ENCODE measurements at places on chromosomes 5 and 9.

DNA sequence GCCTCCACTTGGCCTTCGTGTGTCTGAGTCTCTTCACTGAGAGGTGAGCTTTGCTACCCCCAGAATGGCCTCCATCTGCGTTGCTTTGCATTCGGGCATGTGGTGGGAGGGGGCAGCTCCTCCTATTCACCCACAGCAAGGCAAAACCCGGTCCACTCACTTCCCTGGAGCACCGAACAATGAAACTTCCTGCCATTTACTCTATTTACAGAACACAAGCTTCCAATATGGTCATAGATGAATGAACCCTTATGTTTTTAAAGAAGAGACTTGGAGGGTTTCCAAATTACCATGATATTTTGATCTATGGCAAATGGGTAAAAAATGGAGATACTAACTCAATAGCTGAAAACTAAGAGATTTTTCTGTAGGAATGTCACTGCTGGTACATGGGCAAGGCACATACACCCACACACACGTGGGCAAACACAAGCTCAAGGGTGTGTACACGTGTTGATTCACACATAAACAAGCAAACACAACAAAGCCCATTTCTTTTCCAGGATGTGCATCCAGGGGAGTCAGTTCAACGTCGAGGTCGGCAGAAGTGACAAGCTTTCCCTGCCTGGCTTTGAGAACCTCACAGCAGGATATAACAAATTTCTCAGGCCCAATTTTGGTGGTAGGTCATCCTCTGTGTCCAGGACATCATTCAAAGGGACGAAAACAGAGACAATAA, 5.2 kb downstream of the GABRP start:
- no peak for DNase-seq

GRCh38 chr5:128378196-128378595, 159.8 kb downstream of the FBN2 start:
- DNase-seq = no peak

DNA sequence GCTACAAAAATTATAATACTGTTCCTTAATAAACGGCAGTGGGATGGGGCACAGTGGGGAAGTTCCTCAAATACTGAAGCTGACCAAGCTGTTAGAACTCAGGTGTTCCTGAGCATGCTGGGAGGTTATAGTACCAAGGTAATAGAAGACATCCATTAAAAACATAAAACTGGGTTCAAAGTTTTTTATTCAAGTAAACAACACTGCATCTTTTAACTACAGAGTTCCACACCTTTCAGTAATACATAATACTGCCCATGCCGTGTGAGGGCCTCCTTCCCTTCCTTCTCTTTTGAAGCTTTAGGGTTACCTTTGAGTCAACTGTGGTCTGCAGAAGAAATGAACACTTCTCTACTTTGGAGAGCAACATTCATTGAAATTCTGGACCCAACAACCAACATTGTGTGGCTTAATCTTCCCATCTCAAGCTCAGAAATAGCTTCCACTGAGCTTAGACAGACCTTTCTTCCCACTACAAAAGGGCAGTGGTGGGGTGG, 43.6 kb downstream of the SERINC5 start:
- DNase-seq = no peak

DNA sequence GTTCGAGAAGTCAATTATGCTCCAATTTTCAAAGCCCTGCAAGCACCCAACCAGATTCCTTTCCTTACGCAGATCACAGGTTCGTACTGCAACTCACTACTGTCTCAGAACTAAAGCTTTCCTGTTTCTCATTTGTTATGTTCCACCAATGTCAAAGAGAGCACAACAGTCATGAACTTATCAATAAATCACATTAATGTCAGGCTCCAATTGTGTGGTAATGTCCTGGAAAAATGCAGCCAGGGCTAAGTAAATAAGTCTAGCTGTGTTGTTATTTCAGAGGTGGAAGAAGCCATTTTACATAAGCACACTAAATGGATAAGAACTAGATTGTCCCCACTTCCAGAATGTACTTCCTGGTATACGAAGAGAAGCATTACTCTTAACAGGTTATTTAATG, 488.6 kb upstream of the PTGER4 start:
- DNase-seq = no peak

- DNase-seq = no peak
Observed at GRCh38 chr5:56011835-56012234, 17.1 kb upstream of the IL6ST start.

DNA sequence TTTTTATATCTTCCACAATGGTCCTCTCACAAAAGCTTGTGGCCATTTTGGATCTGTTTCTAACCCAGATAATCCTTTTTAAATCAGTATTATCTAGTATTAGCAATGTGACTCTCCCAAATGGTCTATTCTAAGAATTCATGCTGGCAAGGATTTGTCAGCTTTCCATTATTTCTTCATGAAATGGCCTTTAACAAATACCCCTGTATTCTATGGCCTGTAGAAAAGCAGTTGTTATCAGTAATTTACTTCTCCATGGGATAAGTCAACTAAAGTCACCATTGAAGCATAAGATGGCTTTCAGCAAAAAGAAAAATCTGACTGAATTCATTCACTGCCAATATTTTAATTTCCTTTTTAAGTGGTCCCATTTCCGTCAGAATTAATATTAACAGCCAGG, 346.4 kb upstream of the FAM174A start:
- no peak for DNase-seq

DNA sequence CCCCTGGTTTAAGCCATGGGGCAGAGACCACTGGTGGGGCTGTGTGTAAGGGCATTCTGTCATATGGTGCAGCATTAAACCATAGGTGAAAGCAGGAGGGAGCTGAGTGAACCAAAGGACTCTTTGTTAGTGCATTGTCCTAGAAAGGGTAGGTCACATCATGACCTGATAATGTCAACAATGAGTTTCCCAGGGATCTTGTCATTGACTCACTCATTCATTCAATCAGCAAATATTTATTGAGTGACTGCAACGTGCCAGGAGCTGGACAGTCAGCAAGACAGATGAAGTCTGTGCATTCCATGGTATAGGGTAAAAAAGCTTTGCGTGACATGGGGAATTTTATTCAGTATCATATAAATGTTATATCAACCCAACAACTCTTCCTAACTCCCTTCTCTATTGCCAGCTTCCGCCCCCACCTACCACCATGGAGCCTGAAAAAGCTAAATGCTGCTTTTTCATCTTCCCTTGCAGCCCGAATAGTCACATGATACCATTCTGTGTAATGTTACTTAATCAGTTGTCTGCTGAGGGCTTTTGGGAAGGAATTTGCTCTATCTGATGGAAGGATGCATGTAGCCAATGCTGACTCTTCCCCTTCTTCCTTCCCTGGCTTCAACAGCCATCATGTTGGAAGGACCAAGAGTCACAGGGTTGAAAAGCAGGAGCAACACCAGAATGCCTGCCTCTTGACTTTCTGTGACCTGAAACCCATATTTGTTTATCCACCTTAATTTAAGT, 11.5 kb upstream of the OTULINL start:
- DNase-seq = no peak

DNA sequence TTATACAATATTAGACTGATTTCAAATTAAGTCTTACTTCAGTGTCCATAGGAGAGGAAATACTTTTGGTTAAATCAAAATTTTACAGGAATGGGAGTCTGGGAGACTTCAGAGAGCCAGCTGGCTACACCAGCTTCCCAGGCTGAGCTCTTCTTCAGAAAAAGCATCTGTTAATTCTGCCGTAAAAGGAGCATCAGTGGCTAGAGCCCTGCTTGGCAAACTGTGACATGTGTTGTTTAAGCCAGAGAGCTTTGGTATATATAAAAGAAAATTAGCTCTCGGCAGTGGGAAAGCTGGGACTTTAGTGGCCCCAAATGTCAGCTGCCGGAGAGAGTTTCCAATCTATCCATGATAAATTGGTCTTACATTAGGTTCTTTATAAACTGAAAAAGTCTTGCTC, 378.8 kb upstream of the TUSC1 start:
- DNase-seq = no peak

DNA sequence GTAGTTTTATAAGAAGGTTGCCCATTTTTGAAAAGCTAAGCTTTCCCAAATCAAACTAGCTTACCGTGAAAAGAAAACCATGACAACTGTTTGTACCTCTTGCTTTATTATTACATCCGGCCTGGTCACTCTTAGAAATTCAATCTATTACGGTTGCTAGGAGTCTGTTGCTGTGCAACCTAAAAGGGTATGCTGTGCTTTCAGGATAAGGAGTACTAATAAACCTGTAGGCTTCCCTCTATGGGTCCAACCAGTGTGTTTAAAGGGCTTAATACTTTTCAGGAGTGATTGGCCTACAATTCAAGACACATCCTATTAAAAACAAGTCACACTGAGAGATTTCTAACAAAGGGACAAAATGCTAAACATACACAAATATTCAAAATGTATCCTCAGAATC, 27.1 kb downstream of the RFX3 start:
- DNase-seq = no peak

DNA sequence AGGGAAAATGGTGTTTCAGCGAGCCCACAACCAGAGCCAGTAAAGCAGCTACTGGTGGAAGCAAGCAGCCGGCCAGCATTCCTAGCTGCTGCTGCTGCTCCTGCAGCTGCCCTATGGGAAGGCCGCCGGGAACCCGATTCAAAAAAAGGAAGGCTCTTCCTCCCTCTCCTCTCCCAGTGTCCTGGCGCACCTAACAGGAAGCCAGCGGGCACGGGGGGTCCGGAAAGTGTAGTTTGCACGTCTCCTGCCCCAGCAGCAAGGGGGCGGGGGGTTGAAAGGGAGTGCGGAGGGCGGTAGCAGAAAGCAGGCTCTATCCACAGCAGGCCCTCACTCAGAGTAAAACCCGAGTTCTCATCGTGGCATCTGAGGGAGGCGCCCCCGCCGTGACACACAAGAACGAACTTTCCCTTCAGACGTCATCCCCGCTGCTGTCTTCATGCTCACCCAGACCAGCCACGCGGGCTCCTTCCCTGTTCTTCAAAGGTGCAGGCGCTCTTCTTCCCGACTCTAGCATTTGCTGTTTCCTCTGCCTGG, 16.5 kb downstream of the GRXCR2 start:
- DNase-seq = no peak

- no peak for DNase-seq
Observed at GRCh38 chr9:121566481-121567465, 67.1 kb upstream of the GGTA1 start.

DNA sequence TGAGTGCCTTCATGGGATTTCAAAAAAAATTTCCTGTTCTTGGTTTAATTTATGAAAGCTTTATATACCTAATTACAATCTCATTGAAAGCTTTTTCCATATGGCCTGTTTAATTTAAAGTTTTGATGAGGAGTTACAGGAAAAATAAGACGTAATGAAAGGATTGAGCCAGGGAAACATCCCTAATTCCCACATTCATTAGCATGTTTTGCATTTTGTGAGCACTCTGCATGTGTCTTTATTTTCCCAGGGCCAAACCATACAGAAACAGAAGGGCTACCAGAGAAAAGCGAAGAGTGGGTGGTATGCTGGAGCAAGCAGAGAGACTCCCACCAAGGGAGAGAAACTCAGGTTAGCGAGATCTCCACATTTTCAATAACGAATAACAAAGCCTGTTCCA, 20.3 kb upstream of the LECT2 start:
- DNase-seq = no peak

DNA sequence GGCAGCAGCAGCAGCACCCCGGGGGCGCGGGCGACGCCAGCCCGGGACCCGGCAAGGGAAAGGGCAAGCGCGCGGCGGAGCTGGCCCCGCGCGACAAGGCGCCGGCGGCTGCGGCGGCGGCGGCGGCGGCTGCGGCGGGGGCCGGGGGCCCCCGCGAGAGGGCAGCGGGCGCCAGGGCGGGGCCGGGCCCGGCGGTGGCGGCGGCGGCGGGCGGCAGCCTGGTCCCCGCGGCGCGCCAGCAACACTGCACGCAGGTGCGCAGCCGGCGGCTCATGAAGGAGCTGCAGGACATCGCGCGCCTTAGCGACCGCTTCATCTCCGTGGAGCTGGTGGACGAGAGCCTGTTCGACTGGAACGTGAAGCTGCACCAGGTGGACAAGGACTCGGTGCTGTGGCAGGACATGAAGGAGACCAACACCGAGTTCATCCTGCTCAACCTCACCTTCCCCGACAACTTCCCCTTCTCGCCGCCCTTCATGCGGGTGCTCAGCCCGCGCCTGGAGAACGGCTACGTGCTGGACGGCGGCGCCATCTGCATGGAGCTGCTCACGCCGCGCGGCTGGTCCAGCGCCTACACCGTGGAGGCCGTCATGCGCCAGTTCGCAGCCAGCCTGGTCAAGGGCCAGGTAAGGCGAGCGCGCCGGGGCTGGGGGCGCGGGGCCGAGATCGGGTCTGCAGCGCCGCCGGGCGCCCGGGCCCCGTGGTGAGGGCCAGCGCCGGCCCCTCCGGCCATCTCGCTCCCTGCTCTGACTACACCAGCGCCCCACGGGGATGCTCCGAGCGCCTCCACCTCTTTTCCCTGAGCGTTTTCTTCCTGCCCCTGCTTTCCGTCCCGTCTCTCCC, at the start of gene UBE2QL1:
UBE2QL1 (plus strand) TSS at position 238 of the 843 bp plus-strand sequence; CDS start at position 273, 35 bp downstream.
- DNase-seq = no peak

GRCh38 chr5:132295505-132296411, 1.6 kb downstream of the SLC22A4 start:
- no peak for DNase-seq

GRCh38 chr5:139822553-139823425, 27.2 kb downstream of the PSD2 start:
- no peak for DNase-seq

DNA sequence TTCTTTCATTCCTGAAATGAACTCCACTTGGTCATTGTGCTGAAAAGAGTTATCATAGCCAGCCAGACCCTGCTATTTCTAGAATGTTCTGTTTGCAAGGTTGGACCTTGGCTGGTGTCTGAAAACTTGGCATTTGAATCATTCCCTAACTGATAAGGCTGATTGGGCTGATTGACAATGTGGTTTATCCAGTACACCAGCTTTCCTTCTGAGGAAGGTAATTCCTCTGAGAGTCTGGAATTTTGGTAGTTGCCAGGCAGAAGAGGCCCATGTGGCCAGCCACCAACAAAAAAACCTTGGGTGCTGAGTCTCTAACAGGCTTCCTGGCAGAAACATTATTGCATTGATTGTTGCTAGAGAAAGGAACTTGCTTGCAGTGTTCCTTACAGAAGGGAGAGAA, 15.3 kb downstream of the SEC61B start:
- DNase-seq = no peak

DNA sequence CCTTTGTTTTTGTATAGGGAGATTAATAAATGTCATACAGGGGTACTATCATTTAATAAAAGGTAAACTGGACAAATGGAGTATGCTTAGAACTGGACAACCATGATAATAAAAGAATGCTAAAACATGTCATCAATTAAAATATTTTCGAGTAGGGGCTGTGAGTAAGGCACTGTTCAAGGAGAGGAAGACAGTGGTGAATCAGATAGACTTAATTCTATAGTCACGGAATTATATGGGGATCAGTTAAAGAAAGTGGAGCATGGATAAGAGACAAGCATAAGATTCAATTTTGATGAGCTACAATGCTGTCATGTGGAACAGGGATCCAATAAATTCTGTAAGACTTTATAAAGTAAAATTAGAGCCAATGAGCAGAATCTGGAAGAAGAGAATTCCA, 104.5 kb downstream of the HMHB1 start:
- no peak for DNase-seq

- DNase-seq = no peak
Observed at GRCh38 chr9:20125727-20126126, 336.9 kb upstream of the SLC24A2 start.

- no peak for DNase-seq
Observed at GRCh38 chr9:84271531-84271900, 69.0 kb downstream of the SLC28A3 start.

- no peak for DNase-seq
Observed at GRCh38 chr5:415928-416635, 26.9 kb upstream of the EXOC3 start.

GRCh38 chr5:120644516-120644915, 180.4 kb downstream of the PRR16 start:
- DNase-seq = no peak

GRCh38 chr5:150530423-150530822, 22.5 kb downstream of the NDST1 start:
- DNase-seq = no peak
